ENCODE measurements at places on chromosomes 11 and 22. TPM values are rescaled to one million over a fixed set of nuclear protein-coding genes. Genes with fewer than 3 reads are reported as not detected.

SHANK3 gene
- total RNA-seq = 6.4 TPM

ABCC8 gene
- total RNA-seq = 29.0 TPM

TEX54 gene
- not detected for total RNA-seq

PGM2L1 gene
- 72.8 TPM for total RNA-seq

All from cerebellum (tissue), 4 donors.